AG08395 (cell line): ENCODE measurements at places on chromosomes 2 and 18.

DNA sequence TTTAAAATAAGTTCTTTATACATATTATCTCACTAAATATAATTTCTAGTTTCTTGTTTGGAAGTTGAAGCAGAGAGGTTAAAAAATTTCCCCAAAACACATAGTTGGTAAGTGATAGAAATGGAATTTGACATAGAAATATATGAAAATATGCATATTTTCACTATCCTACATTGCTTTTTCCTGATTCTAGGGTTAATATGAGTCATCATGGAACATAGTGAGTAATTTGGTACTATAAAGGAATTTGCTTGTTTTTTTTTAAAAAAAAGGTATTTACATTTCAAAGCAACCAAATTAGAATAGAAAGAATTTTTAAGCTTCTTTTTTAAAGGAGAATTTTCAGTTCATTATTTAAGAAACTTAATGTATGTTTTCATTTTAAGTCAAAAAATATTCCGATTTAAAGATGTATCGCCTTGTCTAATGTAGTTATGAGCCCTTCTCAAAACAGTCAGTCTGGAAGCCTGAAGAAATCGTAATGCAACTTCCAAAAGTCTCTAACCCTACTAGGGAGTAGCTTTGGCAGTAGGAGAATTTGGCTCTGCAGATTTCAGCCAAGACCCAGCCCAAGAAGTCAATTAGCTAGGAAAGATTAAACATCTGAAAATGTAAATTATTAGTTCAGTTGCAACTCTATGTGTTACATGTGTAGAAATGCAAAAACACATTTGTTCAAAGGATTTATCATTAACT, 147.3 kb downstream of the RDH14 start:
- DNase-seq, result no peak

DNA sequence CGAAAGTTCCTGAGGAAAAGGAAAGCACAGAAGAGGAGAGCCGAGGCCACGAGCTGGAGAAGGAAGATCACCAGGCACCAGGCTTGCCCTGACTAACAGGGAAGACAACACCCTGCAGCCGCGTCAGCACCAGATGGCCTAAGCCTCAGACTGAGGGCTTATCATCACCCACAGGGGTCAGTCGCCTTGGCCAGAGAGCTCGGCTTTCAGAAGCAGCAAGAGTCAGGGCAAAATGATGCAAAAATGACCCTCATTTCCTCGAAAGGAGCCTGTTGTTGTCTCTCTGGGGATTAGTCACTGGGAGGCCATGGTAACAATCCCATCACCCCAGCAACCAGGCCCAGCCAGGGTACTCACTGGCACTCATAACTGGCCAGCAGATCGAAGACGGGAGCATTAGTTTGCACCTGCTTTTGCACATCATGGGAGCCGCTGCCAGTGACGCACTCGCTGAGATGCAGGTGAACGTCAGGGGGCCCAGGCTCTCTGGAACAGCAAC, 42.7 kb upstream of the ZFP36L2 start:
- DNase-seq, result peak; percentile 93

- DNase-seq, result no peak
Measured at GRCh38 chr2:194619366-194619765, 1037.7 kb upstream of the SLC39A10 start.

DNA sequence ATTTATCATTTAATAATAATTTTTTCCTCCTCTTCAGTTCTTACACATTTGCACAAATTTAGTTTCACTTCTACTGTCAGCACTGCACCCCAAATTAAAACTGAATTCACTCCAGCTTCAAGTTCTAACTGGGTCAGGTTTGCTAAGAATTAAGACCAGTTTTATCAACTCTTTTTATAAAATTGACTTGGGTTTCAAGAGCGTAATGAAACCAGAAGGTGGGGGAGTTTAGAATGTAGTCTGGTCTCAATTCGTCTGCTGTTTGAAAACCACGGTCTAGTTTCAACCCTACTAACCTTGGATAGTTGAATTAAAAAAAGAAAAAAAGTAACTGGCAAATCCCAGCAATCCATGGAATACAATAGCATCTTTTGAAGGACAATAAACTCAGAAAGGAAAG, 14.3 kb upstream of the CTLA4 start:
- DNase-seq, result no peak

DNA sequence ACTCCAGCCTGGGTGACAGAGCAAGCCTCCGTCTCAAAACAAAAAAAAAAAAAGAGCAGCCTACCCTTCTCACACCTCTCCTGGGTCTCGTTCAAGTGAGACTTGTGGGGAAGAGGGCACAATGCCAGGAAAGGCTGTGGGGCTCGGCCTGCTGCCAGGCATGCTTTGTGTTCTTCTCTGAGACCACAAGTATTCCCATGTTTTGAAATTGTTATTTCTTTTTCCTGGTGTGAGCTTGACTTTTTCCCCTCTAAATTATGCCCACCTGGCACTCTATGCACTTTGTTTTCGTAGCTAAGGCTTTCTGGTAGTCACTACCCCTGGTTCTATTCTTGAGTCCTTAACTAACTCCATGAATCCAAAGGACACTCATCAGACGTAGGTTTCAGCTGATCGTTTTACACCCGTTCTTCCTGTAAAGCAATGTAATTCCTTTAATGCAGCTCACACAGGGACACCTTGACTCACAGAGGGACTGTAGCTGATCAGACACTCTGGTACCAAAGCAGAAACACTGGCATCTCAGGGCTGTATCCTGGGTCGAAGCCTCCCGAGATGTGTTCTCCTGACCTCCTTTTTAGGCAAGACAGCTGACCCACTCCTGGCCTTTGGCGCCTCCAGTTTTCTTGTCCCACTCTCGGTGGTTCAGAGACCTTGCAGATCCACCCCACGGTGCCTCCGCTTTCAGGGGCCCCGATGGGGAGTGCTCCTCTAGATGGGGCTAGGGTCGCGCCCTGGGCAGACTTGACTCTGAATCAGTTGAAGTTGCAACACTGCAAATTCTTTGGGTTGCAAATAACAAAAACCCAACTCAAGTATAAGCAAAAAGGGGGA, 193.3 kb upstream of the AGAP1 start:
- peak; percentile 38 for DNase-seq

GRCh38 chr2:10617241-10617640, 72.5 kb downstream of the NOL10 start:
- no peak for DNase-seq

DNA sequence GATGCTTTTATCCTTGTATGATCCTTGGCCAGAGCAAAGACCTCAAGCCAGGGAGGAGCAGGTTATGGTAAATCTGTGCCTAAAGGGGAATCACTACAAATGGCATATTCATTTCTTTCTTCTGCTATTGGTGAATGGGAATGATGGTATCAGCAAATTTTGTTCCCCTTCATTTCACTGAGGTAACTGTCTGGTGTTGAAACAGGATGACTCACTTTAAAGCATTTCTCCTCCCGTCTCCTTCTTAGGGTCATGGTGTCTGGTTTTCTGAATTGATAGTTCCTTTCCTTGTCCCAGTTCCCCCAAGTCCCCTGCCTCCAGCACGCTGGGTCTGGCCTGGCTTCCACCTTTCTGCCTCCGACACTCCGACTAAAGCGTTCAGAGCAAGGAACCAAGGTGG, 109.2 kb downstream of the MREG start:
- peak; percentile 70 for DNase-seq

DNA sequence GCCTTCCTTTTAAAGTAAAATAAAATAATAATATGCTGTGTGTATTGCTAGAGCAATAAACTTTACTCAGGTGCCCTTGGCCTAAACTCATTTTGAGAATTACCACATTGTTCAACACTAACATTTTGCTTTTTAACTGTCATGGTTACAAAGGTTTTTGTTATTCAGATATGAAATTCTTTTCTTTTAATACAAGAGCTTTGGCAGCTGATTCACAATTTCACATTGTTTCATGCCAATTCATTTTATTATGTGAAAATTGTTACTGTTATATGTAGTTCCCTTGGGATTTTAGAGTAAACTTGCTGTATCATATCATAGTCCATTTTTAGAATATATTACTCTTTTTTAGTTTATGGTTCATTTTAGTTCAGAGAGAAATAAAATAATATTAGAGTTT, 65.8 kb upstream of the ZNF804A start:
- no peak for DNase-seq

- peak; percentile 87 for DNase-seq
Measured at GRCh38 chr18:45954070-45954934, 12.8 kb downstream of the EPG5 start.
